Glutamatergic neuron (in vitro differentiated cells): ENCODE measurements at places on chromosomes 4 and X. TPM values are rescaled to one million over a fixed set of nuclear protein-coding genes. Genes with fewer than 3 reads are reported as not detected.

GRCh38 chr4:109276482-109277095 is 25.9 kb downstream of the COL25A1 start:
- no peak overlapping the region for H3K4me3 ChIP-seq
- H3K4me1 ChIP-seq, result peaks cover 3% of the 10 kb centered on the region
- H3K27me3 ChIP-seq, result no peaks in the 10 kb centered on the region
- no peak for DNase-seq

IKBKG gene
- total RNA-seq, result 27.6 TPM

MXRA5 gene
- 0.25 TPM for total RNA-seq

GRCh38 chrX:30865015-30865414 is 24.0 kb downstream of the TAB3 start:
- H3K27ac ChIP-seq, result peak overlapping the region; percentile 96
- no peak for DNase-seq
- H3K36me3 ChIP-seq, result no peaks in the 10 kb centered on the region
- H3K4me3 ChIP-seq, result no peak overlapping the region
- peaks cover 7% of the 10 kb centered on the region for H3K4me1 ChIP-seq
- peaks cover 2% of the 10 kb centered on the region for H3K27me3 ChIP-seq

GRCh38 chr4:22410645-22411247 is 105.1 kb downstream of the ADGRA3 start:
- DNase-seq, result no peak
- H3K27me3 ChIP-seq, result peaks cover 4% of the 10 kb centered on the region
- no peak overlapping the region for H3K4me3 ChIP-seq
- peaks cover 23% of the 10 kb centered on the region for H3K4me1 ChIP-seq
- peak overlapping the region; percentile 62 for H3K27ac ChIP-seq

ATRX gene
- total RNA-seq, result 152 TPM

- peak within 1 kb of the TSS; percentile 69 for H3K4me3 ChIP-seq
- no peak for DNase-seq
- peaks cover 9% of the 10 kb centered on the region for H3K4me1 ChIP-seq
- no peak within 1 kb of the TSS for H3K27ac ChIP-seq
- no peaks in the 10 kb centered on the region for H3K36me3 ChIP-seq
These were observed at the start of gene PPARGC1A for GRCh38 chr4:23889814-23890341. PPARGC1A (minus strand) TSS chr4:23890047; CDS start chr4:23889957, 90 bp downstream.

EFHC2 gene
- not detected for total RNA-seq

GRCh38 chrX:138866643-138867042 is 155.1 kb upstream of the FGF13 start:
- H3K4me3 ChIP-seq, result no peak overlapping the region
- no peak for DNase-seq
- no peaks in the 10 kb centered on the region for H3K4me1 ChIP-seq

DNA sequence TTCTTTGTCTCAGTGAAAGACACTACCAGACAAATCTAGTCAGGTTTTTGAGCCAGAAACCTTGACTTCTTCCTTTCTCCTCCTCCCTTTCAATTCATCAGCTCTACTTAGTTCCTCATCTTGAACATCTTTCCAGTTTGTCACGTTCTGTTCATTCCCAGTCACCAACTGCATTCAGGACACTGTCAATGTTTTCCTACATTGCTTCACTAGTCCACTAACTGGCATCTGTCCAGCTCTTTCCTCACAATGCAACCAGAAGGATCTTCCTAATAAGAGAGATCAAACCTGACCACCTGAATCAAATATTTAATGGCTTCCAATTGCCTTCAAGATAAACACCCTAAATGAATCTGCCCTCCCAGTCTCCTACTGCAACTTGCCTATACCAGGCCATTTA is 52.5 kb downstream of the SYNPO2 start:
- H3K36me3 ChIP-seq, result no peaks in the 10 kb centered on the region
- peaks cover 10% of the 10 kb centered on the region for H3K4me1 ChIP-seq
- no peak for DNase-seq

HEPH gene
- total RNA-seq, result 2.2 TPM

DNA sequence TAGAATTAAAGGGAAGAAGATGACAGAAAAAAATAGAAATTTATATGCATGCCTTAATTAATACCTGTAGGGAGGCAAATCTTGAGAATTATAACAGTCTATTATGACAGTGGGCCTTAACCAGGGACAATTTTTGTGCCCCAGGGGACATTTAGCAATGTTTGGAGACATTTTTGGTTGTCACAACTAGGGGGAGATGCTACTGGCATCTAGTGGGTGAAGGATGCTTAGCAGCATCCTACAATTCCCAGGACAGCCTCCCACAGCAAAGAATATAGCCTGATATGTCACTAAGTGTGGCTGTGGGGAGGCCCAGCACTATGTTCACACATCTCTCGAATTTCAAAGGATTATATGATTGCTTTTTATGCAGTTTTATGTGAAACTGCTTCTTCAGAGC is 10.5 kb downstream of the GPR82 start:
- H3K27me3 ChIP-seq, result no peaks in the 10 kb centered on the region
- no peak for DNase-seq
- no peaks in the 10 kb centered on the region for H3K36me3 ChIP-seq
- no peak overlapping the region for H3K4me3 ChIP-seq
- no peak overlapping the region for H3K27ac ChIP-seq

GRCh38 chrX:150768580-150769190 is 75.5 kb downstream of the MTMR1 start:
- H3K27ac ChIP-seq, result no peak overlapping the region
- H3K4me3 ChIP-seq, result no peak overlapping the region
- no peaks in the 10 kb centered on the region for H3K4me1 ChIP-seq
- DNase-seq, result no peak

RS1 gene
- not detected for total RNA-seq

DNA sequence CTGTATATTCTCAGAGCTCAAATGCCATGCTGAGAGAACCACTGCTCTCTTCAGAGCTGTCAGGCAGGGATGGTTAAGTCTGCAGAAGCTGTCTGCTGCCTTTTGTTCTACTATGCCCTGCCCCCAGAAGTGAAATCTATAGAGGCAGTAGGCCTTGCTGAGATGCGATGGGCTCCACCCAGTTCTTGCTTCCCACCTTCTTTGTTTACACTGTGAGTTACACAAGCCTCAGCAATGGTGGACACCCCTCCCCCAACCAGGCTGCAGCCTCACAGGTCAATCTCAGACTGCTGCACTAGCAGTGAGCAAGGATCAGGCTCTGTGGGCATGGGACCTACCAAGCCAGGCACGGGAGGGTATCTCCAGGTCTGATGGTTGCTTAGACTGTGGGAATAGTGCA is 271.6 kb downstream of the CENPC start:
- no peaks in the 10 kb centered on the region for H3K27me3 ChIP-seq
- H3K4me3 ChIP-seq, result no peak overlapping the region
- no peak for DNase-seq
- H3K4me1 ChIP-seq, result no peaks in the 10 kb centered on the region

APLN gene
- not detected for total RNA-seq

- no peak for DNase-seq
- H3K27me3 ChIP-seq, result peaks cover 4% of the 10 kb centered on the region
- no peak overlapping the region for H3K4me3 ChIP-seq
- peaks cover 9% of the 10 kb centered on the region for H3K4me1 ChIP-seq
These were observed 178.8 kb downstream of the DCLK2 start for GRCh38 chr4:150256841-150257730.

GRCh38 chr4:152485726-152486276 is 50.1 kb downstream of the FBXW7 start:
- no peaks in the 10 kb centered on the region for H3K36me3 ChIP-seq
- peaks cover 9% of the 10 kb centered on the region for H3K4me1 ChIP-seq
- no peak for DNase-seq
- H3K4me3 ChIP-seq, result no peak overlapping the region
- no peak overlapping the region for H3K27ac ChIP-seq

GRCh38 chrX:140346729-140347128 is 158.1 kb downstream of the SOX3 start:
- H3K4me3 ChIP-seq, result no peak overlapping the region
- no peaks in the 10 kb centered on the region for H3K4me1 ChIP-seq
- no peaks in the 10 kb centered on the region for H3K36me3 ChIP-seq
- H3K27me3 ChIP-seq, result no peaks in the 10 kb centered on the region
- DNase-seq, result no peak
- no peak overlapping the region for H3K27ac ChIP-seq

GRCh38 chr4:8176547-8177399 is 18.2 kb upstream of the ABLIM2 start:
- H3K4me1 ChIP-seq, result peaks cover 5% of the 10 kb centered on the region
- no peak overlapping the region for H3K27ac ChIP-seq
- H3K36me3 ChIP-seq, result no peaks in the 10 kb centered on the region
- peaks cover 2% of the 10 kb centered on the region for H3K27me3 ChIP-seq
- peak; percentile 63 for DNase-seq
- no peak overlapping the region for H3K4me3 ChIP-seq

CENPE gene
- 8.5 TPM for total RNA-seq

DNA sequence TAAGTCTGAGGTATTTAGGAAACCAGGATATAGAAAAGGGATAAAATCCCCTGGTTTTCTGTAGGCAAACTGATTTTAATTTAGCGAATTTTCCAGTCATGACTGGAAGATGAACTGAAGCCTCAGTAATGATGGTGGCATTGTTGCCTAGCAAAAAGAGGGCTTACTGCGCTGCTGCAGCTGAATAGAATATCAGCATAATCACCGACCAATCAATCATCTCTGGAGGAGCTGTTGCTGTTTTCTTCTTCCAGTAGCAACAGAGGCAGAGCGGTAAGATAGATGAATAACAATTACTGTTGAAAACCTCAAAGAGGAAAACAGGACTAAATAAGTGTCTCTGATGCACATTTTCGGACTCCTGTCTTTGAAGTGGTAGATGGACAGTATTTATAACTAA is 86.2 kb downstream of the FAM133A start:
- no peak overlapping the region for H3K4me3 ChIP-seq
- no peaks in the 10 kb centered on the region for H3K36me3 ChIP-seq
- H3K27ac ChIP-seq, result no peak overlapping the region
- H3K4me1 ChIP-seq, result no peaks in the 10 kb centered on the region
- H3K27me3 ChIP-seq, result no peaks in the 10 kb centered on the region

DNA sequence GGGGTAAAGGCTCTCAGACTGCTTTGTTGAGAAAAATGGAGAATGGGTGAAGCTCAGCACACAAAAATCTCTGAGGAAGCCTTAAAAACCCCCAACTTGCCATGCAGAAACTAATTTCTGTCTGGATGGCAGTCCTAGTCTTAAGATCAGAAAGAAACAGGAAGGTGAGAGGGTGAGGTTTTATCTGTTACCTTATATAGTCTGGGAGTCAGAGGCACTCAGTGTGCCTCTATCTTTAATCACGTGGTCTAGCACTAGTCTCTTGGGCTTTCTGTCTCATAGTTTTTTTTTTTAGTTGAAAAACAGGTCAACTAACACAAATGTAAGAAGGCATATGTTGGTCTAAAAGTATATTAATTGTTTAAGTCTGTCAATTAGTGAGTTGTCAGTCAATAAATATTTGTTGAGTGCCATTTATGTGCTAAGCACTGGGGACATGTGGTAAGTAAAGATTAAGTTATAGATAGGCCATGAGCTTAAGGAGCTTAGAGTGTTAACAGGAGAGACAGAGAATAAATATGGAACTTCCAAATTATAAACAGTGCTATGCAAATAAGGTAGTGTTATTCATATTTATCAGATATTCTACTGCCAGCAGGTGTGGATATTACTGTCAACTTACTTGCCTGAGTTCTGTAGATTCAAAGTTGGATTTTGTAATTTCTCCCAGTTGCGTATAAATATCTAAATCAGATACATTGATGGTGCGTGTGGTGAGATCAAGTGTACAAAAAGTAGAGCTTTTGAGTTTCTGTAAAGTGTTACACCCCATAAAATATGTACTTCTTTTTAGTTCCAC is 7.0 kb downstream of the CYBB start:
- H3K27ac ChIP-seq, result no peak overlapping the region
- H3K27me3 ChIP-seq, result no peaks in the 10 kb centered on the region

DNA sequence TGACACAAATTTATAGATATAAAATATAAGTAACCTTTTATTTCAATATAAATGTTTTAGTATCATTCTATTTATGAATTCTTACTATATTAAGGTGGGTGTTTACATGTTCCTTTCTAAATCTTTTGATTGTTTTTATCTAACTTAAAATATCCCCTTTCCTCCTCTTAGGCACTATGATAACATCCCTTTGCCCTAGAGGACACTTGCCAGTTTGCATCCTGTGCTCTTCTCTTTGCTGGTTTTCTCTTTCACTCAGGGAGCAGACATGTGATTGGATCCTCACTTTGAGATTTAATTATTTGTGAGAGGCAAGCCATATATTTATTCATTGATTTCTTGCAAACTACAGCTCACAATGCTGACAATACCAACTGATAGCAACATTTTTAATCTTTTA is 16.2 kb downstream of the LRIT3 start:
- H3K27ac ChIP-seq, result no peak overlapping the region
- no peaks in the 10 kb centered on the region for H3K27me3 ChIP-seq
- no peaks in the 10 kb centered on the region for H3K36me3 ChIP-seq
- H3K4me1 ChIP-seq, result no peaks in the 10 kb centered on the region
- no peak overlapping the region for H3K4me3 ChIP-seq
- DNase-seq, result no peak

TRIM75 gene
- 0.29 TPM for total RNA-seq

GTPBP6 gene
- 52.3 TPM for total RNA-seq

TRMT10A gene
- total RNA-seq, result 9.1 TPM

- H3K4me1 ChIP-seq, result no peaks in the 10 kb centered on the region
- H3K27ac ChIP-seq, result no peak overlapping the region
- DNase-seq, result no peak
- H3K36me3 ChIP-seq, result no peaks in the 10 kb centered on the region
These were observed 94.1 kb downstream of the GC start for GRCh38 chr4:71689822-71690221.
